ENCODE measurements at places on chromosomes 3 and 15.
A peak's percentile ranks its signal among the peaks of the same experiment; 100 is the strongest.

- DNase-seq = no peak
Measured at GRCh38 chr3:152127058-152127457, 141.7 kb upstream of the MBNL1 start.

GRCh38 chr15:29058903-29059539, 173.2 kb downstream of the APBA2 start:
- DNase-seq = no peak

DNA sequence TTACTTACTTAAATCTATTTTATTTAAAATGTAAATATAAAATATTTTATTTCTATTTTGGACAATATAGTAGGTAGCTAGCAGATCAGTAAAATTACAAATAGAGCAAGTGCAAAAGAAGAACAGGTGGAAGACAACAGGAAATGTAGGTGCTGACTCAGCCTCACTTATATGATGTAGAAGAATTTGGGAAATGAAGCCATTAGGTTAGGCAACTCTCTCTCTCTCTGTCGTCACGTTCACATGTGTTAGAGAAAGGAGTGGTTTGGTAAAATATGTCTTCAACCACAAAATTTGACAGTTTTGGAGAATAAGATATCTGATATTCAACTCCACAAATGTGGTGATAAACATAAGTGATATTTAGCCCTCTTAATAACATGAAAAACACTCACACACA, 532.5 kb upstream of the KCNMB2 start:
- DNase-seq = no peak

- DNase-seq = peak; percentile 90
Measured at GRCh38 chr3:48565591-48566400, 2.2 kb upstream of the UCN2 start.

DNA sequence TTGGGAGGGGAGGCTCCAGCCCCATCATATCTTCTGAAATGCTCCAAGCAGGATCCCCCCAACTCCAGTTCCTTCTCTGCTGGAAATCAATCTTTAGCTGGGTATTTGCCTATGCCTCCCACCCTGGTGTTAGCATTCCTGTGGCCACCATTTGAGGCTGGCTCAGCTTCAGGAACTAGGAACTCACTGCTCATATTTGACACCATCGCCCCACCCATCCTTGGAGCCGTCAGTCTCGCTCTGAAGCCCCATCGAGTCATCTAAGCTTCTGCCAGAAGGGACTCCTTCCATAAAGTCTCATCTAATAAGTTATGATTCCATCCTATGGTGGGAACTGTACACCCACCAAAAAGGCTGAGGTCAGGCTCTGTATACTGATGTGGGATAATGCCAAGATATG, 26.4 kb downstream of the PRKCD start:
- peak; percentile 53 for DNase-seq

GRCh38 chr15:75850708-75851107, 7.5 kb downstream of the UBE2Q2 start:
- no peak for DNase-seq

- DNase-seq = peak; percentile 7
Measured at GRCh38 chr3:101163554-101163953, 156.8 kb downstream of the IMPG2 start.

GRCh38 chr3:155202626-155203025, 90.9 kb downstream of the STRIT1 start:
- DNase-seq = peak; percentile 61

DNA sequence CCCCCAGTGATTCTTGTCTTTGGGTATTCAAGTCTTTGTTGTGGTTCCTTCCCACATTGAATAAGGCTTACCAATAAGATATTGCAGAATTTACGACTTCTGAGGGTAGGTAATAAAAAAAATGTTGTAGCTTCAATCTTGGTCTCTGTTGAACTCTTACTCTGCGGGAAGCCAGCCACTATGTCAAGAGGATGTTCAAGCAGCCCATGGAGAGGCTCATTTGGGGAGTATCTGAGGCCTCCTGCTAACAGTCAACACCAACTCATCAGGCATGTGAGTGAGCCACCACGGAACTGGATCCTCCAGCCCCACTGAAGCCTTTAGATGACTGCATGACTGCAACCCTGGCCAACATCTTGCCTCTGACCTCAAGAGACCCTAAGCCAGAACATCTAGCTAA, 3.2 kb upstream of the TBC1D23 start:
- peak; percentile 29 for DNase-seq

GRCh38 chr3:53226841-53227407, 28.9 kb downstream of the TKT start:
- DNase-seq = no peak

DNA sequence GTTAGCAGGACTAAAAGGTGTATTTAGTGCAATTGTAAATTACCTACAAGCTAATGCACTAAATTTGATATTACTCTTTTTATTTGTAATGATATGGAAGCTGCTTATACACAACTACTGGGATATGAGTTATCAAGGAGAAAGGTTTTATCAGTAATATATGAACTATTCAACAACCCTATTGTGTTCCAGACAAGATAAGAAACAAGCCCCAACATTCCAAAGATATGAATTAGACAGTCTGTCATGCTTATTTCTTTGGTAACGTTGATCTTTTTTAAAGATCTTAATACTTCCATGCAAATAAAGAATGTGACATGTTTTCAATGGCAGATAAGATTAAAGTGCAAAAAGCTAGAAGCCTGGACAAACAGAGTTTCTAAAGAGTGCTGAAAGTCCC, 314.0 kb upstream of the THBS1 start:
- no peak for DNase-seq

DNA sequence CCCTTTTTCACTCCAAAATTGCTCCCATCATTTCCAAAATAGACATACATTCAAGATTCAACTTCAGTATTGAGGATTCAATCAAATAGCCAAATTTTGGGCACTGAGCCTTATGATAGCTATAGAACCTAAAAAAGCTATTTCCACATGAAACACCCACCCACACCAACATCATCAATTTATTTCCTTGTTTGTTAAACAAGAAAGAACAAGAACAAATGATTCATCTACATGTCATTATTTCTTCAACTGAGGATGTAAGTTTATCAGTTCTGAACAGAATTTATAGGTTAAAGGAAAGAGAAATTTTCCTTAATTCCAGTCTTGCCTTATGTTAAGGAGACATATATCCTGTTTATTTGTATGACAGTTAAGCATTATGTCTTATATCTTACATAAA, 32.2 kb downstream of the DPPA2 start:
- DNase-seq = no peak

- peak; percentile 18 for DNase-seq
Measured at GRCh38 chr3:175421902-175422301, 562.8 kb downstream of the NAALADL2 start.

DNA sequence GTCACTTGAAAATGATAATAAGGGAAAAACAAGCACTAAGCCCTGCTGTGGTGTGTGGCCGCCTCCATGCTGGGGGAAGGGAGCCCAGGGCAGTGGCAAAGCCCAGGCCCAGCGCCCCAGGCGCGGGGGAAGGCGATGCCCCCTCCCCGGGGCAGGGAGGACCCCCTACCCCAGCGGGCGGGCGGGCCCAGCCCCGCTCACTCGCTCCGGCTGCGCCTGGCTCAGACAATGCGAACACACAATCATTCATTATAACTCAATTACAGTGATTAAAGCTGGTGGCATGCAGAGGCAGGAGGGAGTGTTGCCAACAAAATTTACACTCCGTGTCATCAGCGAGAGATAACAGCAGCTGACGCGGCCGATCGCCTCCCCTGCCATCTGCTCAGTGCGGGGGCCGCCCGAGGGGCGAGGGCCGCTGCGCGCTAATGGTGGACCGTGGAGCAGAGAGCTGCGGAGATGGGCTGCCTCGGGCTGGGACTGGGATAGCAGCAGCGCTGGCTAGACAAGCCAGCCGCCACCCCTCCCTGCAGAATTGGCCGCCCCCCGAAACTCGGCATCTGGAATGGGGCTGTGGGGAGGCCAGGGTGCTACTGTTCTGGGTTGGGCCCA, 64.1 kb downstream of the TLE3 start:
- DNase-seq = peak; percentile 60

DNA sequence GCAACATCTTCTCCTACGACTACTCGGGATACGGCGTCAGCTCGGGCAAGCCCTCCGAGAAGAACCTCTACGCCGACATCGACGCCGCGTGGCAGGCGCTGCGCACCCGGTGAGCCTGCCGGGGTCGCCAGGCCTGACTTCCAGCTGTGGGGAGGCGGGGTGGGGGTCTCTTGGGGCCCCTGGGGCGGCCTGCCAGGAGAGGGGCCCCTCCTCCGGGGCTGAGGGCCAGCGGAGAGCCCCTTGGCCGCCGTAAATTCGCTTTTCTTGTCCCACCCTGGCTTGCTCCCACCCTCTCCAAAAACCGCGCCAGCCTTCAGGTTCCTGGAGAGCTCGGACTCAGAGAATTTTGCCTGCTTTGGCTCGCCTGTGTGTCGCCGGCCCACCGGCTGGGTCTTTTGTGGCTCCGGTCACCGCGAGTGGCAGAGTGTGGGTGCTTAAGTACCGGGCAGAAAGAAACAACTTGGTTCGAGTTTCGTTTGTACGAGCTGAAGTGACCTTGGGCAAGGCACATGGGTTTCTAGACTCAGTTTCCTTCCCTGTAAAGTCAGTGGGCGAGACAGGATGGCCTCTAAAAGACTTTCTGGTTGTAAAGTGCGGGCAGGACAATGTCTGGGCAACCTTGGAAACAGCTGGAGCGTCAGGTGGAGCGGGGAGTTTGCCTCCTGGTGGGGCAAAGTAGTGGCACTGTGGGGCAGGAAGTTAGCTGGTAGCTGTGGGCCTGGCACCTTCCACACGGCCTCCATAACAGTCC, 976 bp downstream of the ABHD17C start:
- DNase-seq = peak; percentile 28

- no peak for DNase-seq
Measured at GRCh38 chr3:191355406-191355805, 25.1 kb upstream of the UTS2B start.

GRCh38 chr3:142213298-142213697, 12.1 kb downstream of the GK5 start:
- no peak for DNase-seq

DNA sequence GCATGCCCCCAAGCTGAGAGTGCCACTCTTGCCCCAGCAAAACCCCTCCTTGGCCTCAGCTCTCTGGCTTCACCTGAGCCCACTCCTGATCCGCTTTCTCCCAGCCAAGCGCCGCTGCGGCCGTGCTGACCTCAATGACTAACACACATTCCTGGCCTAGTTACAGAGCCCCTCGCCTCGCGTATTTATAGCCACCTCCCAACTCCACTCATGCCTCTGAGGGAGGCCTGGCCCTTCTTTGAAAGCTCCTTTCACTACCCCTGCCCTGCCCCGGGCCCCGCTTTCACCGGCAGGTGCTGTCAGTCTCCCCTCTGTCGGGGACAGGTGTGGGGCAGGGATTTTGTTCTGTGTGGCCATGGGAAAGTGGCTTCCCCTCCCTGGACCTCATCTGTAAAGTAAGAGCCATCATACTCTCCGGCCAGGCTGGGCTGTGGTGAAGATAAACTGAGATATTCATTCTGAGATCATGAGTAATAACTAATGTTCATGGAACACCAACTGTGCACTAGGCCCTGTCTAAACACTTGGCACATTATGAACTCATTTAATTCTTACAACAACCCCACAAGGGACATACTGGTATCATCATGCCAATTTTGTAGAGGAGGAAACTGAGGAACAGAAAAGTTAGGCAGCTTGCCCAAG, 13.2 kb upstream of the ATP2B2 start:
- peak; percentile 39 for DNase-seq

DNA sequence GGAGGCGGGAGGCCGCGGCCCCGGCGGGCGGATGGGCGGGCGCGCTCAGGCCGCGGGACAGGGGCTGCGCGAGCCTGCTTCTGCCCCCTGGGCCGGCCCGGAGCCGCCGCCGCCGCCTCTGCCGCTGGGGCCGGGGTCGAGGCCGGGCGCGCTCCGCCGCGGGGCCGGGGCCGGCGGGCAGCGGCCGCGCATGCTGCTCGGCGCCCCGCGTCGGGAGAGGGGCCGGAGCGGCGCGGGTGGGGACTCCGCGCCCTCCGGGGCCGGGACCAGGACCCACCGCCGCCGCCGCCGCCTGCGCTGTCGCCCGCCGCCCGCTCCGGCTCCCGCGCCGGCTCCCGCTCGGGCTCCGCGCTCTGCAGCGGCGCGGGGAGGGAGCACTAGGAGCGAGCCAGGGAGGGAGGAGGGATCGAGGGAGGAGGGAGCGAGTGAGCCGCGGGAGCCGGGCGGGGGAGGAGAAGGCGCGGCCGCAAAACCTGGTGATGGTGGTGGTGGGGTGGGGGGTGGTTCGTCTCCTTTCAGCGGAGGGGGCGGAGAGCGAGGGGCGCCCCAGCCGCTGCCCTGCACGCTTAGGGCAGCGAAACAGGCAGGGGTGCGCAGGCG, at the start of gene LINGO1:
Gene LINGO1, minus strand, starts transcription at position 379 of the 600 bp plus-strand sequence. CDS start 597 bp downstream, outside the sequence.
- DNase-seq = no peak

DNA sequence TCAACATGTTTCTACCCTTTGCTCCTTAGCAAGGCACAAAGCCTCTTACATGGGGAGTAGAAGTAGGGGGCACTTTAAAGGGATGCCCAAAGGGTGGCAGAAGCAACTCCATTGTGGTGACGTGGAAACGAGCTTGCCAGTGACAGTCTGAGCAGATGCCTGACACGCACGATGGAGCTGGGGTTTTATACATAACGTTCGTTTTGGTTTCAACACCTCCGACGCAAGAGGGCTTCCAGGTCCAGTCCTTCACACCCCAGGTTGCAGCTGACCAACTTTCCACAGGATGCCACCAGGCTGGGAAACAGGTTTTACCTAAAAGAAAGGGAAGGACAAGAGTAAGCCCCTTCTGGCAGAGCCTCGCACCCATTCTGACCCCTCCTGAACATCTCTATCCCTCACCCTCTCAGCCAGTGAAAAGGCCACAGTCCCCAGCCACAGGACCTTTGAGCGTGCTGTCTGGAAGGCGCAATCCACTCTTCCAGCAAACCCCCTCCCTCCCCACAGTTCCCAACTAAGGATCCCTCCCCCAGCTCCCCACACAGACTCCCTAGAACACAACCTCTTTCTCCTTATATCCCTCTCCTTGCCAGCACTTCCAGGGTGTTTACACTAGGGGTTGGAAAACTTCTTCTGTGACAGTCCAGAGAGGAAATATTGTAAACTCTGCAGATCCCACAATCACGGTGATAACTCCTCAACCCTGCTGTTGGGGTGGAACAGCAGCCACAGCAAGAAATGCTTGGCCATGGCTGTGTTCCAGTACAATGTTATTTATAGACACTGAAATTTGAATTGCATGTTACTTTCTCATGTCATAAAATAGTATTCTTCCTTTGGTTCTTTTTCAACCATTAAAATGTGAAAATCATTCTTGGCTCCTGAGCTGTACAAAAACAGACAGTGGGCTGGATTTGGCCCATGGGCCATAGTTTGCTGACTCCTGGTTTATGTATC, 36.2 kb downstream of the FAM174B start:
- DNase-seq = peak; percentile 40

DNA sequence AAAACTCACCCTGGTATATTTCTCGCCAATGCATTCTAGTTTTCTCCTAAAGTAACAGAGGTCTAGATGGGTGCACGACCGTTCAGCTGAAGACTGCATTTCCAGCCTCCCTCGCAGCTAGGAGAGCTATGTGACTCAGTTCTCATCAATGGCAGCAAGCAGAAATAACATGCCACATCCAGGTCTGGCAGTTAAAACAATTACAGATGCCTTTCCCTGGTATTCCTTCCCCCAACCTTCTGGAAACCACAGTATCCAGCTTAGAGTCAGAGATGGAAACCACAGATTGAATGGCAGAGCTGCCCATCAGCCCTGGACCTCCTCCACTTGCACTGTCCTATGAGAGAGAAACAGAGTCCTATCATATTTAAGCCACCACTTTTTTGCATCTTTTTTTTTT, 4.8 kb downstream of the HAPLN3 start:
- DNase-seq = peak; percentile 32

GRCh38 chr15:97547381-97547780, 413.1 kb upstream of the ARRDC4 start:
- no peak for DNase-seq

All from AG08395 (cell line).